ENCODE measurements at places on chromosomes 13 and 19.

DNA sequence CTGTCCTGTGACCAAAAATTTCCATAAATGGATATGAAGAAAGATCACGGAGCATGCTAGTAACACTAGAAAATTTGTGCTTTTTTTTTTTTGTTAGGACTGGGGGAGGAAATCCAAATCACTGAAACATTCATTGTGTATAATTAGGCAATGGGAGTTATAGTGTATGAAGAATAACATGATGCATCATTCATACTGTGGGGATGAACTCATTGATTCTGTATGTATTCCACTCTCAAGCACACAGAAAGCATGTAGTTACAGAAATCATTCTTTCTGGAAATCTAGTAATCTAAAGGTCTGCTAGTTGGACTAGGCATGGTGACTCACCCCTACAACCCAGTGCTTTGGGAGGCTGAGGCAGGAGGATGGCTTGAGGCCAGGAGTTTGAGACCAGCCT is 749.7 kb downstream of the DIAPH3 start:
- DNase-seq: no peak

DNA sequence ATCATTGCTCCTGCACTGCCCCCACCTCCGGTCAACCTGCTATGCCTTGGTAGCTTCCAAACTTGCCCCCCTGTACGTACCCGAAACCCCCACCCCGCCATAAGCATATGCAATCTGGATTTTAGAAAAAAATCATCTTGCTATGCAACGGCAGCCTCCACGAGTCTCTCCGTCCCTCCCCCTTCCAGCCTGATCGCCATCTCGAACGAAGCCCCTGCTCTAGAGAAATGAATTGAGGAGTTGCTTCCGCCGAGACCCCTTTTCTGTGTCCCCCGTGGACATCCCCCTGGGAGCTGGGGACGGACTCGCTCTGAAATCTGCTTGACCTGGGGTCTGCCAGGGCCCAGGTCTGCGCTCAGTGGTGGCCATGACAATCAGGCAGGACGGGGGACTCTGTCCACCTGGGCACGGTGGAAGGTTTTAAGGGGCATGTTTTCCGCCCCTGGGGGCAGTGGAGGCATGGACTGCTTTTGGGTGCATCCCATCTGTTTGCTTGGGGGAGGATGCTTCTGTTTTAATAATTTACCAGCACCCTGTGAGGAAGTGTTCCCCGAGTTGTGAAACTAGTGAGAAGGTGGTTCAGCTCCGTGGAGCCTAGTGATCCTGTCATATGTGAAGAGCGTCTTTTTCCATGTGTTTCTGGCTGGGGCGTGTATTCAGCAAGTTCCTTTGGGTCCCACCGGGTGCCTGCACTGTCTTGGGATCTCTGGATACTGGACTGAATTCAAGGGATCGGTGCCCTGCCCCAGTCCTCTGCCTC is 1.0 kb downstream of the KDM4B start:
- DNase-seq: no peak

DNA sequence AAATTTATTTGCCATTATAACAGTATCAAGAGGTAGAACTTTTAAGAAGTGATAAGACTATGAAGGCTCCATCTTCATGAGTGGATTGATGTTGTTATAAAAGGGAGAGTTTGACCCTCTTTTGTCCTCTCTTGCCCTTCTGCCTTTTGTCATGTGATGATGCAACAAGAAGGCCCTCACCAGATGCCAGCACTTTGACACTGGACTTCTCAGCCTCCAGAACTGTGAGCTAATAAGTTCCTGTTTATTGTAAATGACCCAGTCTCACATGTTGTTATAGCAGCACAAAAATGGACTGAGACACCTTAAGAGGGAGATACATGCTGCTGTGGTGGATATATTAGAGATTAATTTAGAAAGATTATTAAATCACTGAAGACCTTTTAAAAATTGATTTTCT is 71.6 kb downstream of the SPRYD7 start:
- DNase-seq: no peak

DNA sequence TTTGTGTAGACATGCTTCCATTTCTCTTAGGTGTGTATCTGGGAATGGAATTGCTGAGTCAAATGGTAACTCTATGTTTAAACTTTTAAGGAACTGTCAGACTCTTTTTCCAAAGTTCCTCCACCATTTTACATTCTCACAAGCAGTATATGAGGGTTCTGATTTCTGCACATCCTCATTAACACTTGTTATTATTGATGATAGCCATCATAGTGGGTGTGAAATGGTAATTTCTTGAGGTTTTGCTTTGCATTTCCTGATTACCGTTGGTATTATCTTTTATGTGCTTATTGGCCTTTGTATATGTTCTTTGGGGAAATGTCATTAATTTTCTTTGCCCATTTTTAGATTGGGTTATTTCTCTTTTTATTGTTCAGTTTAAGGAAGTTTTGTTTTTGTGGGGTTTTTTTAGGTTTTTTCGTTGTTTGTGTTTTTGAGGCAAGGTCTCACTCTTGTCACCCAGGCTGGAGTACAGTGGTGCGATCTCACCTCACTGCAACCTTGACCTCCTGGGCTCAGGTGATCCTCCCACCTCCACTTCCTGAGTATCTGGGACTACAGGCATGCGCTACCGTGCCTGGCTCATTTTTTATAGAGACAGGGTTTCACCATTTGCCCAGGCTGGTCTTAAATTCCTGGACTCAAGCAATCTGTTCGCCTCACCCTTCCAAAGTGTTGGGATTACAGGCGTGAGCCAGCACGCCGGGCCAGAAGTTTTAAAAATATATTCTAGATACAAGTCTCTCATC is 34.3 kb downstream of the NAA16 start:
- no peak for DNase-seq

DNA sequence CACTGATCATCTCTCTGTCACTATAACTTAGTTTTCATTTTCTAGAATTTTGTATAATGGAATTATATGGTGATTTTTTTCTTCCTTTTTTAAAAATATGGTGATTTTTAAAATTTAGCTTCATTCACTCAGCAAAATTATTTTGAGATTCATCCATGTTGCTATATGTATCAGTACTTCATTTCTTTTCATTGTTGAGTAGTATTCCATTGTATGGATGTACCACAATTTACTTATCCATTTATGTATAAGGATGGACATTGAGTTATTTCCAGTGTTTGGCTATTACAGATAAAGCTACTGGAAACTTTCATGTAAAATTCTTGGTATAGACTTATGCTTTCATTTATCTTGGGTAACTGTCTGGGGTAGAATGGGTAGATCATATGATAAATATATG is 12.8 kb downstream of the ZNF546 start:
- no peak for DNase-seq

- DNase-seq: no peak
These were observed 2.8 kb upstream of the AZU1 start for GRCh38 chr19:824885-825284.

DNA sequence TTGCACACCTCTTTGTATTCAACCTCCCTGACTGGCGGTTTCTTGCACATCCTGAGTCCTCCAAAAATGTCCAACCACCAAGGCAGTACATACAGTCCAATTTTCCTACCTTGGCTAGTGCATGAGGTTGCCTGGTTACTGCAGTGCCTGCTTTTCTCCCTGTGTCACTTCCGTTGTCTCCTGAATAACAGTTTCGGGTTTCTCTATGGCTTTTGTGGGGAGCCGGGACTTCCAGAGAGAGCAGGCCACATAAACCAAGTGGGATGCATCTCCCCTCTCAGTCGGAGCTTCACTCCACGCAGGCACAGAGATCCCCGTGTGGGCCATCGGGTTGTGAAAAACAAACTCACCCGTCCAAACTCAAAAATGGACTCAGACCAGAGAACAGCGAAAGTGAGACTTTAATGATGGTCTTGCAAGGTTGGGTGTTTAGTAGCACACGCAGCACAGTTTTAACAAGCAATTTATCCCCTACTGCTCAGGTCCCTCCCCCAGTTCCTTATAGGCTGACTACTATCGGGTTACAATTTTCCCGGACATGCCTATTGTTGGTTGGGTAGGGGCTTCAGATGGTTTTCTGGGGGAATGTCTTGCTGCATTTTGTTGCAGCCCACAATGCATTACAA is 173.1 kb downstream of the POU4F1 start:
- no peak for DNase-seq

- DNase-seq: no peak
These were observed 12.5 kb downstream of the NOP53 start for GRCh38 chr19:47757617-47758442.

- no peak for DNase-seq
These were observed 11.5 kb downstream of the DNM2 start for GRCh38 chr19:10729411-10729810.
